Left renal pelvis (tissue), 4 donors: ENCODE measurements at places on chromosomes 16 and 17. TPM values are rescaled to one million over a fixed set of nuclear protein-coding genes. Genes with fewer than 3 reads are reported as not detected.
A peak's percentile ranks its signal among the peaks of the same experiment; 100 is the strongest.

- DNase-seq: no peak
Observed at GRCh38 chr16:47861999-47862398, 293.8 kb downstream of the ABCC12 start.

DNA sequence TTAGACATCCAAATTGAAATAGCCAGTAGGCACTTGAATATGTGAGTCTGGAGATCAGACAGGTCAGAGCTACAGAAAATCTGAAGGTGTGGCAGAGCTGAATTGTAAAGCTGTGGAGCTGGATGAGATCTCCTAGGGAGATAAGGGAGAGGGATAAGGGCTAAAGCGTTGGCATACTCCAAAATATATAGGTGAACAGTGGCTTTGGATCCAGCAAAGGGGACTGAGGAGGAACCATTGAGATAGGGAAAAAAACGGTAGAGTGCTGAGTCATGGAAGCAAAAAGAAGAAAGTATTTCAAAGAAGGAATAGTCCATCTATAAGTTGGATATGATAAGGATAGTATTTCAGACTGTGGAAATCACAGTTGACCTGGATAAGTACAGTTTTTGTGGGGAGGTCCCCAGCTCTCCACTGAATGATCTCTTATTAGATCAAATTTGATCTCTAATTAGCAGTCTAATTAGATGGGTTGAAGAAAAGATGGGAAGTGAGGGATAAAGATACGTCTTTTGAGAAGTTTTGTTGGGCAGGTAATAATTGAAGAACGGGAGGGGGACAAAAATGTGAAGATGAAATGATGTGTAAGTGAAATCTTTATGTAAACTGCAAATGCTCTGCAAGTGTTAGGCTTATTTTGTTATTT is 587 bp upstream of the DBF4B start:
- DNase-seq: no peak

GRCh38 chr17:17352836-17353624 is 49.9 kb downstream of the NT5M start:
- no peak for DNase-seq

GRCh38 chr17:40553694-40554534 is 11.4 kb downstream of the CCR7 start:
- DNase-seq: no peak

DNA sequence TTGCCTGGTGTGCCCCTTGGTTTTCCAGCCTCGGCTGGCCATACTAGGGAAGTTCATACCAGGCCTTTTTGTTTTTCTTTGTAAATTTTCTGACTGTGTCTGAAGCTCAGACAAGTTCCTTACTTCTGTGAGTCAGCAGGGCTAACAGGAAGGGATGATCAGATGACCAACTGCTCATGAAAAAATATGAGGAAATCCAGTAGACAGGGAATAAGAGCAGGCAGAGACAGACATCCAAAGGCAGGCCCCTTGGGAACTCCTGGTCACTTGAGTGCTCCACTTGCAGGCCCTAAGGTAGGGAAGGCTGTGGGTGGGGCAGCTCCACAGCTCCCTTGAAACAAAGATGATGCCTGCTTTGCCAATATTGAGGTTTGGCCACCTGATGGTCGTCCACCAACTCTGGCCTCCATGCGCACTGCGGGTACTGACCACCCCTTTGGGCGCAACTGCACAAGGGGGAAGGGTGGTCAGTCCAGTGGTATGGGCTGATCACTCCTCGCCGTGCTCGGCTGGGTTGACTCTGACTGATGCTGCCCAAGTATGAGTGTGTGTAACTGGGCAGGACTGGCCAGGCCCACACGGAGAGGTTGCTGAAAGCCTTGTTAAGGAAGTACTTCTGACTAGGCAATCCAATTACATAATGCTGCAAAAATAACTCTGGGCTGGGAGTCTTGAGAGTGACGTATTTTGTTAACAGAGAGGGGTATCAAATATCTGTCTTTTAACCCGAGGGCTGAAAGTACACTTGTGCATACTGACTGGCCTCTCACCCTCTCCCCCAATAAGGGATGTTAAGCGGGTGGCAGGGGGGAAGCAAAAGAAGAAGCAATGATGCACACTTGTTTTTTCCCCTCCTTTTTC is 20.8 kb upstream of the ZFHX3 start:
- DNase-seq: no peak

GRCh38 chr17:79830303-79830702 is 8.9 kb downstream of the CBX4 start:
- no peak for DNase-seq

DNA sequence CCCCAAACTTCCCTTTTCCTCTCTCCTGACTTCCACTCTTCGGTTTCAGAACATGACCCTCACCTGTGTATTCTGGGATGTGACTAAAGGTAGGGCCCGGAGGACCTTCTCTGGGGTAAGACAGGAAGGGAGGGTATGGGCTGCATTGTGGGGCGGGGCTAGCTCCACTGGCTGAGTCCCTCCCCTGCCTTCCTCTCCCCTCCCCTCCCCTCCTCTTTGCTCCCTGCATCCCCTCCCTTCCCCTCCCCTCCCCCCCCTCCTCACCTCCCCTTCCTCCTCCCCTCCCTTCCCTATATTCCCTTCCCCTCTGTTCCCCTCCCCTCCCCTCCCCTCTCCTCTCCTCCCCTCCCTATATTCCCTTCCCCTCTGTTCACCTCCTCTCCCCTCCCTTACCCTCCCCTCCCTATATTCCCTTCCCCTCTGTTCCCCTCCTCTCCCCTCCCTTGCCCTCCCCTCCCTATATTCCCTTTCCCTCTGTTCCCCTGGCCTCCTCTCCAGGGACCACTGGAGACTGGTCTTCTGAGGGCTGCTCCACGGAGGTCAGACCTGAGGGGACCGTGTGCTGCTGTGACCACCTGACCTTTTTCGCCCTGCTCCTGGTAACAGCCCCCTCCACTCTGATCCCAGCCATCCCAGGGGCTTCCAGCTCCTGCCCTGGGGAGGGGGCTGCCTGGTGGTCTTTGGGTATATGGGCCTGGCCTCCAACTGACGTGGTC is 11.8 kb downstream of the ADGRG3 start:
- DNase-seq: no peak

DNA sequence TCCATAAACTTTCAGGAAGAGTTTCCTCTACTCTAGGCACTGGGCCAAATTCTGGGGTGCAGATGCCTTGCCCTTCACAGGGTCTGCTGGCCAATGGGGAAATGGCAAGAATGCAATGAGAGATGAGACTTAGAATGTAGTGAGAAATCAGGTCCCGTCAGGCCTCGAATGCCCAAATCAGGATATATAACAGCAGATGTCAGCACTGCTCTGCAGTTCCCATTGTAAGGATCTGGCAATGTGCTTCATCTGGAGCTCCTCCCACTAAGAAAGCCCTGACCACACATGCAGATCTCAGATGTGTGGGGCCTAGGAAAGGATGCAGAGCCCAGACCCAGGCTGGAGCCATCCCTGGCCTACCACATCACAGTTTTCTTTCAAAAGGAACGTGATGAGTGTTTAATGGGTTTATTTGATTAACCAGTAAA is 13.9 kb upstream of the LPCAT2 start:
- no peak for DNase-seq

DNA sequence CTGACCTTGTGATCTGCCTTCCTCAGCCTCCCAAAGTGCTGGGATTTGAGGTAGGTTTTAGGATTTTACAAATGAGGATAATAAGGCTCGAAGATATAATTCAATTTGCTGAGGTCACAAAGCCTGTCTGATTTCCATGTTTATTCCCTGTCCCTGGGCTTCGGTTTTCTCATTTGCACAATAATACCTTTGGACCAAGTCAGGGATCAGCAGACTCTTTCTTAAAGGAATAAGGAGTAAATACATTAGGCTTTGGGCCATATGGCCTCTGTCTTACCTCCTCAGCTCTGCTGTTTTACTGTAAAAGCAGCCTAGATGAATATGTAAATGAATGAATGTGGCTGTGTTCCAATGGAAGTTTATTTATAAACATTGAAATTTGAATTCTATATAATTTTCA is 442.8 kb downstream of the HS3ST4 start:
- DNase-seq: no peak

DNA sequence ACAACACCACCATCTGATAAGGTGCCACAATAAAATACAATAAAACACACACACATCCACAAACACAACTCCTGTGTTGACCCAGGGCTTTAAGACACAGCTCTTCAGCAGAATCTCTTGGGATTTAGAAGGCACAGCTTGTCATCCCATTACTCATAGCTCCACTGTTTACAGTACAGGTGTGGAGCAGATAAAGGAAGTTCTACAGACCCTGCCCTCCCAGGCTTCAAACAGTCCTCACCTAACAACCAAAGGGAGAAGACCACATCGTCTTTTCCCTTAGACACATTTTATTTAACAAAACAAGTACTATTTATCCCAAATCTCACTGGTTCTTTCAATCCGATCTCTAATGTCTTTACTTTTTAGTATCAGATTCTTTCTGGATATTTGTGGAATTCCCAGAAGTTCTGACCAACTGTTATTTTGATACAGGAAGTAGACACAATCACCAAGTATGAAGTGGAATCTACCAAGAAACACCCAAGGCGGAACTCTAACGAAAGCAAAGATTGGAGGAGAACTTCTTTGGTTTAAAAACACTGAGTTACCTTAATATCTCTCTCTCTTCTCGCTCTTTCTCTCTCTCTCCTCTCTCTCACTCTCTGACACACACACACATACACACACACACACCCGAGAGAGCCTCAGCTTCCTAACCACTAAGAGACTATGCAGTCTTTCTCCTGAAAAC is 46.1 kb downstream of the CYTH1 start:
- no peak for DNase-seq

DNA sequence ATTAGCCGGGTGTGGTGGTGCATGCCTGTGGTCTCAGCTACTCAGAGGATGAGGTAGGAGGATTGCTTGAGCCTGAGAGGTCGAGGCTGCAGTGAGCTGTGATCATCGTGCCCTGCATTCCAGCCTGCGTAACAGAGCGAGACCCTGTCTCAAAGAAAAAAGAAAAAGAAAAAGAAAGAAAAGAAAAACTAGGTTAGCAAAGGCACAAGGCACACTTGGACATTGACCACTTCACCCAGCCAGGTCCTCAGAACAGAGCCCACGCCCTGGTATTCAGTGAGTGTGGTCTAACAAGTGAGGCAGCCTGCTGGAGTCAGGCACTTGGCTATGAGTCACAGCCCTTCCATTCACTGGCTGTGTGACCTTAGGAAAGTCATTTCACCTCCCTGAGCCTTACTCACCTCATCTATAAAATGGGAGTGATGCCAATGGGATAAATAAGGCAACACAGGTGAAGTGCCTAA is 10.4 kb downstream of the MILR1 start:
- no peak for DNase-seq

GRCh38 chr16:85675251-85675874 is 13.4 kb downstream of the GINS2 start:
- no peak for DNase-seq

GRCh38 chr17:66858226-66859083 is 23.5 kb downstream of the CACNG5 start:
- no peak for DNase-seq

- DNase-seq: peak; percentile 10
Observed at GRCh38 chr17:45740553-45741330, 43.4 kb upstream of the CRHR1 start.

- DNase-seq: no peak
Observed at GRCh38 chr17:44314524-44314868, 6.1 kb downstream of the RUNDC3A start.

- DNase-seq: no peak
Observed at GRCh38 chr16:70576431-70577255, 53.0 kb downstream of the SF3B3 start.

DNA sequence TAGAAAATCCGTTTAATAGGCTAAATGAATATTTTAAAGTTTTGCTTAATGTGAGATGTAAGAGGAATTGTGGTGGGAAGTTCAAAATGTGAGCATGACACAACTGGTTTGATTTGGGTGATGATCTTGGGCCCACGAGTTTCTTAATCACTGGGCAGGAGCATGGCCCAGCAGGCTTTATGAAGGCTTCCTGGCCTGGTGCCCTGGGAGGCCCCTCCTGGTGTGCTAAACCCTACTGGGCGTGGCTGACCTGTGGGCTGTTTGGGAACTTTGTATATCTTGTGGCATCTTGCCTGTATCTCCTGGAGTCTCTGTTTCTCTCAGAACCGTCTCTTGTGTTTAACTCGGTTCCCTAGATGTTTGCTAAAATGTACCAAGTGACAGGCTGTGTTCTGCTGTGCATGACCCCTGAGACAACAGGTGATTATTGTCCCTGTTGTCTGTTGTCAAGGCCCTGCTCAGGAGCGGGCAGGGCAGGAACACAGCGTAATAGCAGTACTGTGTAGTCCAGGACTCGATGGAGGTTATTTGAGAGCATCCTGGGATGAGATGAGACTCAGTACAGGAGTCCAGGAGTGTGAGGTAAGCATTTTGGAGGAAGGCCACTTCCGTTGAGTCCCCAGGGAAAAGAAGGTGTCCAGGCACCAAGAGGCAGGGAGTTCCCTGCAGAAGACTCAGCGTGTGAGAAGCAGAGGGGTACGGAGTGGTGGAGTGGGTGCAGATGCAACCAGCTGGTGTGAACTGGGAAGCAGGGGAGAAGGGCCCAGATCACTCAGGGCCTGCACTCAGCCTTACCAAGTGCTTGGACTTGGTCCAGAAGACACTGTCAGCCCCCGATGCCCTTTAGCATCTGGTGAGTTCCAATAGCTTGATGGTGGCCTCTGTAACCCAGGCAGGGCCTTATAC is 48.5 kb downstream of the B9D1 start:
- no peak for DNase-seq

The CDR2L gene
- 9.7 TPM for polyA plus RNA-seq

The KRT13 gene
- 37.8 TPM for polyA plus RNA-seq

The TNS4 gene
- polyA plus RNA-seq: 0.18 TPM

The IL21R gene
- 0.14 TPM for polyA plus RNA-seq

The KRTAP9-6 gene
- polyA plus RNA-seq: not detected

The SLC38A8 gene
- not detected for polyA plus RNA-seq

The KCTD11 gene
- 11.1 TPM for polyA plus RNA-seq

The CCL8 gene
- 0.20 TPM for polyA plus RNA-seq

The CHST5 gene
- 1.2 TPM for polyA plus RNA-seq
